ENCODE measurements at places on chromosomes 3 and 15.

GRCh38 chr3:57604971-57605370 is 7.8 kb upstream of the ARF4 start:
- DNase-seq = no peak

DNA sequence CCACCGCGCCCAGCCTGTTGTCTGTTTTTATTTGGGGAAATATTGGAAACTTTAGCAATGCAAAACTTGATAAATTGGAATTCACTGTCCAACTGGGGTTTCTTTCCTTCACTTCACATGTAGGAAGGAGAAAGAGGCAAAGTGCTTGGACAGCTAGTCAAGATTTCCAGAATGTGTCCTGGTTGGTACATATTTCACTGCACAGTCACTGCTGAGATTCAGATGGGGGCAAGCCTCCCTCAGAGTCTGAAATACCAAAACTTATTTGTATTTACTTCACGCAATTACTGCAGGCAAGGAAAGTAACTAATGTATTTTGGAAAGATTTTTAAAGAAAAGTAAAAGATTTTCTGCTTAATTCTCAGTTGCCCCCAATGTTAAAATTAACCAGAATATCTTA is 21.0 kb downstream of the LRRC31 start:
- no peak for DNase-seq

GRCh38 chr15:72338617-72339321 is 18.8 kb upstream of the CELF6 start:
- peak; percentile 45 for DNase-seq

DNA sequence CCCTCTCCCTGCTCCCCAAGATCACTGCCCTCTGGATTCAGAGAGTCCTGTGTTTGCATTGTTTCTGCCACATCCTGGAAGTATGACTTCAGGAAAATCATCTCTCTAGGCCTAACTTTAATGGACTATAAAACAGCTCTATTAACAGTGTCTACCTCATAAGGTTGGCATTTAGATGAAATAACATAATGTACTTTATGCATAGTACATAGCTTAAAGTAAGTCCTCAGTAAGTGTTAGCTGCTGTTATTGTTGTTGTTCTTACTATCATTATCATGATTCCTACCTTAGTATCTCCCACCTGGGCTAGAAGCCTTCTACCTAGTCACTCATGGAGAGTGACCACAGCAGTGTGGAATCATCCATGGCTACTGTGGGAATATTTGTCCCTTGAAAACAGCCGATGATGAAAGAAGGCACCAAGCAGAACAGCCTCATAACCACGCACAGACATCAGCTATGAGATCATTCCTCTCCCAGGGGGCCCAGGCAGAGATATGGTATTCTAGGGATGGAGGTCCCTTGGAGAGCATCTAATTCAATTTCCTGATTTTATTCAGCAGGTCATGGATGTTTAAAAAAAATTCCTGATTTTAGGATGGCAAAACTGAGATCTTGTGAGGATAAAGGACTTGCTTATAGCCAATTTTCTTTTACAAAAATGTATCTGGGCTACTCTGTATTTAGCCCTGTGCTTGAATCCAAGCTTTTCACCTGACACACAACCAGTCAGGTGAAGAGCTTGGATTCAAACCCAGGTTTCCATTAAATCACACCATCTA is 1.9 kb downstream of the FSD2 start:
- no peak for DNase-seq

GRCh38 chr3:67018105-67018788 is 20.1 kb downstream of the KBTBD8 start:
- peak; percentile 61 for DNase-seq

- DNase-seq = no peak
These were observed 487 bp upstream of the HES1 start for GRCh38 chr3:194135516-194135805.

DNA sequence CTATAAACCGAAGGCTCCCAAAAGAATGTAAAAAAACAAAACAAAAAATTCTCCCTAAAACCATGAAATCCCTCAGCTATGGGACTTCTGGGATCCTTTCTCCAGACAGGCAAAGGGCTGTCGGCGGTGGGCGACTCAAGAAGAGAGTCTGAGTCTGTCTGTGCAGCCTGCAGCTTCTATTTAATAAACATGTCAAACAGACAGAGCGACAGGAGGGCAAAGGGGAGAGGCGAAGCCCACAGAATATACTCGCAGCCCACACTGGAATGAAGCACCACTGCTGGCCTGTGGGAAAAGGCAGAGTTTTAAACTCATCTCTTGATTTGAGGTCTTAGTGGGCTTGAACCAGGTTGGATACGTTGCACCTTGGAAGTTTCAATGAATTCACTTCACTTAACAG is 40.2 kb downstream of the ISL2 start:
- DNase-seq = no peak

GRCh38 chr15:22239806-22240180 is 159.5 kb downstream of the OR4M2 start:
- DNase-seq = no peak

DNA sequence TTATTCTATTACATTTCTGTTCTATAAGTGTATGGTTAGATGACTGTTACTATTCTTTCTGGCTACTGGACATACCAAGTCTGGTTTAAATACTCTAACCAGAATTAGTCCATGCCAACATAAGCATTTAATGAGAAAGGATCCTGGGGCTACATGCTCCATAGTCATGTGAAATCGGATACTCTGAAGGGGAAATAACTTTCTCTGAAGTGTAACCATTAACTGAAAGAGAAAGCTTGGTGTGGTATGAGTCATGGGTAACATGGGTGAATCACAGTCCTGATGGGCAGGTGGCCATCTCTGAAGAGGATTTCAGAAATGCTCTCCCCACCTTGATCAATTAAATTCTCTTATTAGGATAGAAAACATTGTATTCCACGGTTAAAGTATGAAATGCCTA is 69.4 kb downstream of the FHIT start:
- DNase-seq = no peak

DNA sequence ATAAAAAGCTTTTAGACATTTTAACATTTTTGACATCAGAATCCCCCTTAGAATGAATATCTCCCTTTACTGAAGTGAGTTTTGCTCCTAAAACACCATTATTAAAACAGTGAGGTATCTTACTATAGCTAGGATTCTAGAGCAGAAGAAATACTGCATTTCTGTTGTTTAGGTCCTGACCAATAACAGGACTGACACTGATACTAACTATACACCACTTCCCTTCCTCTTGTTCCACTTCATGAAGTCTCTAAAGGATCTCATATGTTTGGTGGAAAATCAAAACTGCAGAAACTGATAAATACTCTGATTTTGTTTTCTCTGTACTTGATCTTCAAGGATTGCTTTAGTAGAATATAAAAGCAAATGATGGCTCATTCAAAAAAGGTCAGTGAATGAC is 230.7 kb downstream of the SUCLG2 start:
- DNase-seq = no peak

GRCh38 chr3:53715815-53716483 is 130.3 kb downstream of the CHDH start:
- no peak for DNase-seq

- peak; percentile 5 for DNase-seq
These were observed 49.3 kb downstream of the FAM174B start for GRCh38 chr15:92606126-92606835.

GRCh38 chr15:71424765-71425164 is 309.5 kb downstream of the THSD4 start:
- DNase-seq = no peak

GRCh38 chr3:150421799-150422548 is 13.9 kb downstream of the TSC22D2 start:
- no peak for DNase-seq

DNA sequence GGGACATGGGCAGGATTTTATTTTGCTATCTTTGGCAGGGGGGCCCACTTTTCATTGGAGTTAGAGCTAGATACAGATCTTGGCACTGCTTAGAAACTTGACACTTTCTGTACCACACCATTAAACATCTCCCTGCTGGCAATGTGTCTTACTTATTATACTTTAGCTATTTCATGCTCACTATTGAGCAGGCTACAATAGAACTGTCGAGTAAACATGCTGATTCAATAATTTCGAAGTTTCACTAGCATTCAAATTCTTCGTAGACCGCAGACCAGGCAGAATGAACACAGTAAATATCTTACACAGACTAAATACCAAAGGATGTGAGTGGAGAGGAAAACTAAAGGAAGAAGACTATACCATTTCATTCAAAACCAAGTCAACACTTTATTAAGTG is 180.8 kb downstream of the UNC13C start:
- no peak for DNase-seq

DNA sequence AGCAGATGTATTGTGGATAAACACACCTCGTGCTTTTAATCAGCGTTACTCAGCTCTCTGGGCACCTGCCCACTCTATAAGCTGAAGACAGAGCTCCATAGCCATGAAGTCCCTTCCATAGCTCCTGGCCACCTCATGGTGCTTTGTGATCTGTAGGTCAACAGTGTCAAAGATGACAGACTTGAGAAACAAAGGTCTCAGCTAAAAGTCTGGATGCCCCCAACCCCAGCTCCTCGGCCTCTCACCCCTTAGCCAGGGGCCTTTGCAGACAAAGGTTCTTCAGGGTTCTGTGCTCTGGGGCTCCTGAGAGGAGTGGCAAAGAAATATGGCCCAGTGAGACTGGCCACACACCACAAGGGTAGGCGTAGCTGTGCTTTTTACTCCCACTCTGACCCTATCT is 168.6 kb downstream of the KLF13 start:
- no peak for DNase-seq

- no peak for DNase-seq
These were observed 57.1 kb upstream of the GK5 start for GRCh38 chr3:142282503-142282902.

DNA sequence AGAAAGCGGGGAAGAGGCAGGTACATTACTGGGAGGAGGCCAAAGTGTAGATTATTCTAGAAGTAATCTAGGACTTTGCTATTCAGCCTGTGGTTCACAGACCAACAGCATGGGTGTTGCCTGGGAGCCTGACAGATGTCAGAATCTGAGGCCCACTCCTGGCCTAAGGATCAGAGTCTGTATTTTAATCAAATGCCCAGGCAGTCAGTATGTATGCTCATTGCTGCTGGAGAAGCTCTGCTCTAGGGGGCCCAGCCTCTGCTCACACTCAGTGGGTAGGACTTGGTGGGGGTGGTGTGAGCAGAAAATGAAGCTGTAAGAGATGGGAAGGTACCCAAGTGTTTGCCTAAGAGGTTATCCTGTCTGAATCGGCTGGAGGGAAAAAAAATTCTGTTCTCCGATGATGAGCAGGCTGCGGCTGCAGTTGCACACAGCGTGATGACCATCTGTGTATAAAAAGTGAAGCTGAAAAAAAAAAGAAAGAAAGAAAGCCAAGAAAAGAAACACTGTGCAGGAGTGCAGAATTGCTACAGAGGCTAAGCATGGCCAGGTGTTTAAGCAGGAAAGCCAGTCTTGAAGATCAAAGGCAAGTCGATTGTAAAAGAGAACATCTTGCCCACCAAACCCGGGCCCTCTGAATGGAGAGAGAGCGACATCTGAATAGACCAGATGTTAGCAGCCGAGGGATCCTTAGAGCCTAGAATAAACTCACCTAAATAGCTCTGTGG is 65.2 kb downstream of the EIF4E3 start:
- no peak for DNase-seq

DNA sequence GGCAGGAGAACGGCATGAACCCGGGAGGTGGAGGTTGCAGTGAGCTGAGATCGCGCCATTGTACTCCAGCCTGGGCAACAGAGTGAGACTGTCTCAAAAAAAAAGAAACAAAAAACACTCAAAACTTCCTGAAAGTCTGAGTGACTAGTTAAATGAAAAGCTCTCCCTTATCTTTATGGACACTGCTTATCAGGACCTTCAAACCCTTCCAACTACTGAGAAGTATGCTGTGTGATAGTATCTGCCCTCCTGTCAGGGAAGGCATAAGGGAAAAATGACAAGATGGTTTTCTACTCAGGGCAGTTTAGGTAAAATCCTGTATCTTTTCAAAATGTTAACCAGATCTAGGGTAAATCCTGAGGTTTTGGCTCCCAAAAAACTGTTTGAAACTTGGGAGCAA is 21.8 kb downstream of the EMC7 start:
- DNase-seq = no peak

DNA sequence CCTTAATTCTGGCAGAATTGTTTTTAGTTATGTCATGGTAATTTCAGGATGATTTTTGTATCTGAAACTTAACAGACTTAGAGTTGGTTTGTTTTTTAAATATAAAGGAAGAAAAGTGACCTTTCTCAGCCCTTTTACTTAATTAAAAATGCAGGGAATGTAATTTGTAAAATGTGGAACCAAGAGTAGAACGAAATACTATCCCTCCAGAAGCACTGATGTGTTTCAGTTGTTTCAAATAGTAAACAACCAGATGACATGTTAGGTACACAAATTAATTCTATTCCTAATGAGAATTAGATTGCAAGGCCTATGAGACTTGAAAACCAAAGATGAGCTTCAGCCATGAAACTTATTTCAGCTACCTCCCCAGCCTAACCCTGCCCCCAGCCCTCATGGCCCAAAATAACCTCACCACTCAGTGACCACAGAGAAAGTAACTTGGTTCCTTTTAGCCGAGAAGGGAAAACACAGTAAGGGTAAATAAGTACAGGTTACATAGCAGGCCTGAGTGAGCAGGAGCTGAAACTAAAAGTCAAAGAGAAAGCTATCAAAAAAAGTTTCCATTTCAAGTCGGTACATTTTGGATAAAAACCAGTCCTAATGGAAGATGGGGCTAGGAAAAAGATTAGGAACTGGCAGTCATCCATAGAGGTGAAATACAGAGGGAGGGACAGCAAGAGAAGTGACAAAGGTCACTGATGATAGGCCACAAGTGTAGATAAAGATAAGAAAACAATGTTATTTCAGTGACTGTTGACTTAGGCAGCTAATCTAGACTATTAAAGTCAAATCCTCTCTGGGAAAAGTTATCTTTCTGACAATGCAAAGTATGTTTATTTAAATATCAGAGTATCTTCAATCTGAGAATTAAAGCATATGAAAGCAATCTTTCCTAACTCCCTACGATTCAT is 23.2 kb downstream of the SENP8 start:
- no peak for DNase-seq

DNA sequence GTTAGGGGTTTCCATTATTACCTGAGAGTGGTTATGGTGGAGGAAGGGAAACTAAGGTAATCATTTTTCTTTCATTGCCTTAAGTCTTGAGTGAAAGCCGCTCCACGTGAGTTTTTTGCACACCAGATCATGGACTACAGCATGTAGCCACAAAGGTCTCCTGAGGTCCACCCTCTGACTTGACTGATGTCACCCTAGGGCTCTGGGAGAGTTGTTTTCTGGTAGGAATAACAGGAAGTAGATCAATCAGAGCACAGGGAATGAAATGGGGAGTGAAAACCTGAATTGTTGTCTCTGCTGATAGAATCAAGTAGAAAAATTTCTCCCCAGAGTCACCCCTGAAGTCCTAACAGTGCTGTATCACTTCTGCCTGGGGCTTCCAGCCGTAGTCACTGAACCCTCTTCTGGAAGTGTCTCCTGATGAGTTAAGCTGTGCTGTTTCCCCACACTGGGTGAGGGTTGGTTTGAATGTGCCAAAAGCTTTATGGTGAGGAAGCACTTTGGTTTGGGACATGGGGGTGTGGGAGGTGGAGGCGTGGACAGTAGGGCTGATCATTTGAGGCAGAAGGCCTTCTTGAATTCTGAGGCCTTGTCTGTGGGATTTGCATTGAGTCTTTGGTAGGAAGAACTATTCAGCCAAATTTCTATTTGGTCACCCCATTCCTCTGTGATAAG is 64.3 kb downstream of the SLCO3A1 start:
- DNase-seq = no peak
